ENCODE measurements at places on chromosomes 11 and 22. TPM values are rescaled to one million over a fixed set of nuclear protein-coding genes. Genes with fewer than 3 reads are reported as not detected.

DNA sequence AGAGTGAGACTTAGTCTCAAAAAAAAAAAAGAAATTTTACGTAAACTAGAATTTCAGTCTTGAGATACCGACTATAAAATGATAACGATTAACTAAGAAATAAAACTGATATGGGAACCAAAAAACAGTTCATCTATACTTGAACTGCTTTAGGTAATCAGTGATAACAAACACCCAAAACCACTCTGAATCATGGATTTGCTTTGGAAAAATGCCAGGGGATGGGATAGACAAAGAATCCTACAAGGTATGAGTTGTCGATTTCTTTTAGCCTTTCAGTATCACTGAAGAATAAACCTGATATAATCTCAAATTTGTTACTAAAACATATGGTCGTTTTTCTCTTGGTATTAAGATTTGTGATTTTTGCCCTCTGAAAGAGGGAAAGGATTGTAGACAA, 13.7 kb downstream of the CSTF3 start:
- DNase-seq: no peak
- no peaks in the 10 kb centered on the region for H3K27me3 ChIP-seq
- no peak overlapping the region for H3K4me3 ChIP-seq
- H3K36me3 ChIP-seq: peaks cover 22% of the 10 kb centered on the region
- no peak overlapping the region for H3K27ac ChIP-seq

The GGT5 gene
- 0.14 TPM for total RNA-seq

DNA sequence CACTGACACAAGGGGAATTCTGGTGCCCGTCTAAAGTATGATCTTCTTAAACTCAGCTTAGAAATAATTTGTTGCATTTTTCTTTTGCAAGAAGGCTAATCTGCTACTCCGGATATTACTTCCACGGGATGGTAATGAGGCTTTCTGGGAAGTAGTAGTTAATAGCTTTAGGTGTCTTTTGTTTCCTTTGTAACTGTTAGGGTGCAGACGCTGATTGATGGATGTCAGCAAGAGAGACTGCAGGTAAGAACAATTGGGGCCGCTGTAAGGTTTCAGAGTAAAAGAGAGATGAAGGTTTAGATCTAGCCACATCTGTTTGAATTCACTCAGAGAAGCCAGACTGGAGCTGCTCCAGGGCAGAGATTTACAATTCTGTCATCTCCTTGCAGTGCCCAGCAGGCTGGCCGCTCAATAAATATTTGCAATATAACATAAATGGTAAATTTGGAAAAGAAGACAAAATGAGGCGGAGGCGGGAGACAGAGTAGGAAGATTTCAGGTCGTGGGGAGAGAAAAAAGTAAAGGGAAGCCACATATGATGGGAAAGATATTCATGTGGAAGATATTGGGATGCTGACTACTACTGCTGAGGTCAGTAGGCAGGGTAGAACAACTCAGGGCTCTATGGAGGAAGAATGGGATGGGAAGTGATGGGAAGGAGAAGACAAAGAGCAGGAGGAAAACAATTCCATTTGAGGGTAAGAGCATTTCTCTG, 320.5 kb downstream of the AASDHPPT start:
- peaks cover 9% of the 10 kb centered on the region for H3K27me3 ChIP-seq
- no peak for DNase-seq
- no peak overlapping the region for H3K4me3 ChIP-seq
- H3K4me1 ChIP-seq: peaks cover 19% of the 10 kb centered on the region
- peaks cover 5% of the 10 kb centered on the region for H3K36me3 ChIP-seq
- H3K27ac ChIP-seq: no peak overlapping the region

DNA sequence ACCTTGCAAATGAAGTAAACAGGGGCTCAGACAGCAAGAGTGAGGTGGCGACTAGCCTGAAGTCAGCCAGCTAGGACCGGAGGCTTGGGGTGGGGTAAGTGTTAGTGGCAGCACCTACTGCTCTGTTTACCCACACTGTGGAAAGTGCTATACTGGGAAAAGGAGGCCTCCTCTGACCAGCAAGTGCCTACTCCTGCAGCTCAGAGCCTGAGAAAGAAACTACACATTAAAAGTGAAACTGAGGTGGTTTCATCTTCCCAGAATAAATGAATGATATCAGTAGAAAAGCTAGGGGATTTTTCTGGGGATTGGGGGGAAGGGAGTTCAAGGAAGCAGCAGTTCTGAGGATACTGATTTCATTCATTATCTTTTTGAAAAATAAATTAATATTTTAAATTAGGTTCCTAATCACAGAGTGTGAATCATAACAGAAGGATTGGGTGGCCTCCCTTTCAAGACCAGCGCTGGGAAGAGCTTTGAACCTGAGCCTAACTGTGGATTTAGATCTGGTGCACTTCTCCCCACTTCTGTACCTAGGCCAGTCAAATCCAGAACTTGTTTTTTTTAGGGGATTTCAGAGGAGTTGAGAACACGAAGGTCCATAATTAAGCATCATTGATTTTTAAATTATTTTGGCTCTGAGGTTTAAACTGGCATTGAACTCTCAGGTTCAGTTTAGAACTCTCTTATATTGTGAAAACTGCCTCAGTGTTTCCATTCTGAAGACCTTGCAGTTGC, 48.1 kb upstream of the GRAMD1B start:
- H3K4me1 ChIP-seq: peaks cover 4% of the 10 kb centered on the region
- H3K27ac ChIP-seq: no peak overlapping the region
- H3K36me3 ChIP-seq: no peaks in the 10 kb centered on the region
- H3K4me3 ChIP-seq: no peak overlapping the region
- peaks cover 4% of the 10 kb centered on the region for H3K27me3 ChIP-seq
- DNase-seq: no peak

- no peaks in the 10 kb centered on the region for H3K27me3 ChIP-seq
- no peak overlapping the region for H3K4me3 ChIP-seq
- H3K4me1 ChIP-seq: no peaks in the 10 kb centered on the region
- H3K27ac ChIP-seq: no peak overlapping the region
Observed at GRCh38 chr11:6194065-6194581, 4.9 kb upstream of the OR52W1 start.

DNA sequence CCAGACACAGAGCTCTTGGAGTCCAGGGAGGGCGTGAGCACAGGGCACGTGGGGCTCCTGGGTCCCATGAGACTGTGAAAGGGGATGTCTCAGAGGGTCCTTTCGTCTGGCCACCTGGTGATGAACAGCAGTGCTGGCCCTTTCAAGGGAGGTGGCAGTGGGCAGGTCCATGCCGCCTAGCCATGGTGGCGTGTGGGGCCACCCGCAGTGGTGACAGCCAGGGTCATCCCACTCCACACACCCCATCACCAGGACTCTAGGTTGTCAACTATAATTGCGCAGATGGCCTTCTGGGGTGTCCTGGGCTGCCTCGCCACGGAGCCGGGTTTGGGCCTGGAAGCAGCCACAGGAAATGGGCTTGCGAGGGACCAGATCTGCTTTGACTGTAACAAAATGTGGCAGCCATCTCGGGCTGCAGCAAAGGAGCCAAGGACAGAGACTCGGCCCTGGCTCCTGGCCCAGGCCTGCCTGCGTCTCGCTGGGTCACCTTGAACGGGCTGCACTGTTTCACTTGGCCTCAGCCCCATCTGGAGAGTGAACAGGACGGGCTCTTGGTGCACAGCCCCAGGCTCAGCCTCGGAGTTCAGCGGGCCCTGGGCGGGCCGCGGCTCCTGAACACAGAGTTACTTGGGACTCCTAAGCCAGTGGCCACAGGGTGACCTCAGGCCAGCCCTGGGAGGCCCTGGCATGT, 1350.5 kb downstream of the BRD1 start:
- H3K4me3 ChIP-seq: no peak overlapping the region
- peak; percentile 56 for DNase-seq
- H3K27ac ChIP-seq: no peak overlapping the region

DNA sequence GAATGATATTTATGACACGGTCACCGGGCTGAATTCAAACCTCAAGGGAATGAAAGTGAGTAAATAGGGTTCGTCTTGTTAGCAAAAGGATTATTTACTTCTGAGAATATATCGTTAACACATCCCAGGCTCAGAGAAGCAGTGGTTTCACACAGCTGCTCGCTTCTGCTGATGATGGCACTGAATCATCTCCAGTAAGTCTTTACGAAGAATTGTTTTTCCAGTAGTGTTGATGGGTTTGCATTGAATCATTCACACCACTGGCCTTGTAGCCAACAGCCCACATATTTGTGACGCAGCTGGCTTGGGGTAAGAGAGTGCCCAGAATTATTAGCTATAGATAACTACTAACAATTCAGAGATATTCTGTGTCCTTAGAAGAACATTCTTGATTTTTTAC, 236.3 kb downstream of the CADM1 start:
- H3K27me3 ChIP-seq: no peaks in the 10 kb centered on the region
- H3K36me3 ChIP-seq: no peaks in the 10 kb centered on the region
- no peak overlapping the region for H3K4me3 ChIP-seq
- DNase-seq: no peak
- no peak overlapping the region for H3K27ac ChIP-seq

DNA sequence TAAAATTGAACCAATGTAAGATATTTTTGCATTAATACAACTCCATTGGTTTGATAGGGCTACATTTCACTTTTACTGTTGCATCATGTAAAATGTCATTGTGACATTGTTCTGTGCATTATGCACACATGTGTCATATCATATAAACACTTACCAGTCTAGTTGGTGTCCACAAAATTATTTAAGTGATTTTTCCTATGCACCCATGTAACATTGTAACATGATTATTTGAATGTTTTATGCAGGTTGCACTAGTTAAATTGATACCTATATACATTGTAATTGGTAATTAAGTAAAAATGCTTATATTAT, 9.6 kb upstream of the BIRC3 start:
- no peak overlapping the region for H3K4me3 ChIP-seq
- no peaks in the 10 kb centered on the region for H3K36me3 ChIP-seq
- peaks cover 9% of the 10 kb centered on the region for H3K4me1 ChIP-seq
- no peak overlapping the region for H3K27ac ChIP-seq

GRCh38 chr11:86497310-86497709, 122.6 kb downstream of the CCDC81 start:
- no peaks in the 10 kb centered on the region for H3K36me3 ChIP-seq
- H3K27ac ChIP-seq: peak overlapping the region; percentile 58
- H3K27me3 ChIP-seq: no peaks in the 10 kb centered on the region
- DNase-seq: no peak
- peaks cover 17% of the 10 kb centered on the region for H3K4me1 ChIP-seq

- H3K4me3 ChIP-seq: no peak overlapping the region
- DNase-seq: no peak
- no peak overlapping the region for H3K27ac ChIP-seq
- no peaks in the 10 kb centered on the region for H3K27me3 ChIP-seq
Observed at GRCh38 chr22:41305646-41306045, 4.3 kb downstream of the ZC3H7B start.

DNA sequence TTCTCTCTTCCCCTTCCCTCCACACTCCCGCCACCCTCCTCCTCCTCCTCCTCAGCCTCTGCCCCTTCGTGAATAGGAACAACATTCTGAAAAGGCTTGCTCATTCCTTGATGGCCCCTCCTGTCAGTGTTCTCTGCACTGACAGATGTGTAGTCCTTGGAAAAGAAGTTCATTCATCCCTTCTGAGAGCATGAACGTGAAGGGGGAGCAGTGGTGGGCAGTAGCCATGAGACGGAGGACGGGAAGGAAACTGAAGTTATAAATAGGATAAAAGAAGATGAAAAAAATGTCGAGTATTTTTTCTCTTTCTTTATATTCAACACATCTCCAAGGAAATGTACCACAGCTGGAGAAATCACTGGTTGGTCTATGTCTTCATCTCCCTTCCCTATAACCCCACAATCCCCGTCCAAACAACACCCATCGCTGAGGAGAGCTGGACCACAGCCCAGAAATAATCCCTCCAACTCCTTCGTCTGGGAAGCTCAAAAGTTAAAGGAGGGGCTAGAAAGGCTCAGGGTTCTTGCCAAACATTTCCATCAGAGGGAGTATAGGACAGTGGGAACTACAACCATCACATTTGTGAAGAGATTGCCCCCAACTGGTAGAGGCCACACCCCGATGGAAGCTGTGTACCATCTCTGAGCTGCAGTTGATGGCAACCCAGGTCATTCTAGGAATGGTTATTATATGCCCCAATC, 33.5 kb downstream of the ETS1 start:
- no peaks in the 10 kb centered on the region for H3K36me3 ChIP-seq
- peaks cover 33% of the 10 kb centered on the region for H3K27me3 ChIP-seq
- no peak overlapping the region for H3K27ac ChIP-seq
- DNase-seq: no peak

DNA sequence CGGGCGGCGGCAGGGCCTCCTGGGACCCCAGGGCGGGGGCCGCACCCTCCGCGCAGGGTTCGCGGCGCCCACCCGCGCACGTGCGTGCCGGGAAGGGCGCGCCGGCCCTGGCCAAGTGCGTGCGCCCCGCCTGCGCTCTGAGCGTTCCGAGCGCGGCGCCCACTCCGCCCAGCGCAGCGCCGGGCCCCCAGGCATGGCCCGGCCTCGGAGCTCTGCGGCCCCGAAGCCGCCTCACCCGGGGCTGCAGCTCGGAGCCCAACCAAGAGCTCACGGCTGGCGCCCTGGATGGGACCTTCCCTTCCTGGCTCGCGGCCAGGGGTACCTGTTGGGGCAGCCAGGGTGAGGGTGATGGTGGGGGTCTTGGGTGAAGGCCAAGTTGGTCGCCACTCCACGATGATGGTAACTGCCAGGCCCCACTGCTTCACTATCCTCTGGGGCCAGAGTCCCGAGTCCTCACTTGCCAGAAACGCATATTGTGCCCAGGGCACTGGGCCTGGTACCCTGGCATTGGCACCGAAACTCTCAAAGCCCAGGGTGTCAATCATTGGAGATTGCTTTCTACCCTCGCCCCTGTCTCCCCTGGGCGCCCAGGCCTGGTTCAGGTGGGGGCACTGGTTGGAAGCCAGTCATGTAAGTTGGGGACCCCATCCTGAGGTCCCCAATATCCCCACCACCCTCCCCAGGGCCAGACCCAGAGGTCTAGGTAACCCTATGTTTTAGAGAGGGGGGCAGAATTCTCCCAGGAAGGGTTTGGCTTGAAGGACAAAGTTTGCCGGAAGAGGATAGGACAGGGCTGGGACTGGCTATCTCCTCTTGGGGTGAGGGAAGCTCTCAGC, 882 bp downstream of the ANO1 start:
- H3K27ac ChIP-seq: no peak overlapping the region
- peak overlapping the region; percentile 41 for H3K4me3 ChIP-seq

All from type B pancreatic cell (in vitro differentiated cells).